ENCODE measurements at places on chromosomes 3 and 15.

DNA sequence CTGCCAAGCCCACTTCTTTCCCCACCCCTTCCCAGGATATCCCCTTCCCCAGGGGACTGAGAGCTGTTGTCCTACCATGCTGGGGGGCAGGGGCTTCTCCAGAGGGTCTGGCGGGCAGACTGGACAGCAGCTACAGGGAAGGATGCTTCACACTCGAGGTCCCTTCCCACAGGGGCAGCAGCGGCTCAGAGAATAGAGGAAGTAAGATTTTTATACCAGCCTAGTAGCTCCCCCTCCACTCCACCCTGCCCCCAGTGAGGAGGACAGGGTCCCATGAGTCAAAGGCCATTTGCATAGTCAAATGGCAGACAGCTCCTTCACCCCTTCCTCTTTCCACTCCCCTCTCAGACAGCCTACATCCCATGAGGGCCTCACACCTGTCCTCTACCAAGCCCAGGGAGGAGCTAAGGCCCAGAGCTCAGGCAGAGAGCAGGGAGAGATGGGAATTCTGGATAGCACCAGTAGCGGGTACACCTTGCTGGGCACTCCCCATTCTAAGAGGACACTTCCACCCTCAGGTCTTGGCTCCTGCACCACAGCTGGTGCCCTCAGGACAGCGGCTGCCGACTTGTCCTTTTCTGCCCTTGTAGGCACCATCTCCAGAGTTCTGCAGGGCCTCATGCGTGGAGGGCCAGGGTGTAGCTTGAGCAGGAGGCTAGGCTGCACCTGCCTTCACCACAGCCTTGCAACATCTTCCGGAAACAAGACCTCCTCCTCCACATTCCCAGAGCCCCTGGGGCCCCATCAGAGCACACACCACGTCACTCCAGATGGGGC lies at the start of gene TLR9:
Gene TLR9, minus strand, starts transcription at position 194 of the 777 bp plus-strand sequence. Its CDS starts 116 bp downstream, at position 78.
- peak; percentile 73 for DNase-seq

DNA sequence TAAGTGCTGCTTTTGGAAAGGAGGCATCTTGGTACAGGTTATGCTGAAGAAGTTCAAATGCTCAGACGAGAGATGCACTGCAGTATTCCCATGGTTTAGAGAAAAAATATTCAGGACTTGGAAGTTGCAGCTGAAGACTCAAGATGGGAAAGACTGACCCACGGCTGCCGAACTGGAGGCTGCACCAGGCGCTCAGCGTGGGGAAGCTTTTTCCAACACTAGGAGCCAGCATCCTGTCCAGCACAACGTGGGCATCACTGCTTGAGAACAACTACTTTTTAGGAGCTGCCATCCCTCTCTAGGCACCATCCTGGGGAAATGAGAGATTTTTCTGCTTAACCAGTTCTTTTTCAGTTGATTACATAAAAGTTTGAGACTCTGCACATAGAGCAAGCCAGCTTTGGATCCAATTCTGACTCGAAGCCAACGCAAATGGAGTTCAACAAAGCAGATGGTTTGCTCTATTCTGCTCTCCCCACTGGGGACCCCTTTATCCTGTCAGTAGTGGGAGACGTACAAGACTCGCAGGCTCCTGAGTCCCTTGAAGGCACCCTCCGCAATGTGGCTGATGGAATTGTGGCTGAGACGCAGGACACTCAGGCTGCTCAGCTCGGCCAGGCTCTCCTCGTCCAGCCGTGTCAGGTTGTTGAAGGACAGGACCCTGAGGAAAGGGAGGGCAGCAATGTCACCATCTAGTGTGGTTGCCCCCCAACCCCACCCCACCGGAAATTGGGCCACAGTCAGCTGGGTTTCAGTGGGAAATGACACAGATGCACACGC lies 93.8 kb downstream of the LRIG1 start:
- no peak for DNase-seq

GRCh38 chr3:136749091-136749490 lies 3.1 kb downstream of the STAG1 start:
- DNase-seq, result no peak

DNA sequence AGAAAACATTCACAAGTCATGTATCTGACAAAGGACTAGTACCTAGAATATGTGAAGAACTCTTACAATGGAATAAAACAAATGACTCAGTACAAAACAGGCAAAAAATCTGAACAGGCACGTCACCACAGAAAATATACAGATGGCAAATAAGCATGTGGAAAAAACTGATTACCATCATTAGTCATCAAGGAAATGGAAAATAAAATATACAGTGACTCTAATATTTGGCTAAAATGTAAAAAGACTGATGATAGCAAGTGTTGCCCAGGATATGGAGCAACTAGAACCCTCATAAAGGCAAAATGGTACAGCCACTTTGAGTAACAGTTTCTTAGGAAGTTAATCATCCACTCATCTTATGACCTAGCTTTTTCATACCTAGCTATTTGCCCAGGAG lies 95.8 kb upstream of the ABHD17C start:
- no peak for DNase-seq

All from osteoblast (primary cell).